ENCODE measurements at places on chromosomes 2 and 18.

DNA sequence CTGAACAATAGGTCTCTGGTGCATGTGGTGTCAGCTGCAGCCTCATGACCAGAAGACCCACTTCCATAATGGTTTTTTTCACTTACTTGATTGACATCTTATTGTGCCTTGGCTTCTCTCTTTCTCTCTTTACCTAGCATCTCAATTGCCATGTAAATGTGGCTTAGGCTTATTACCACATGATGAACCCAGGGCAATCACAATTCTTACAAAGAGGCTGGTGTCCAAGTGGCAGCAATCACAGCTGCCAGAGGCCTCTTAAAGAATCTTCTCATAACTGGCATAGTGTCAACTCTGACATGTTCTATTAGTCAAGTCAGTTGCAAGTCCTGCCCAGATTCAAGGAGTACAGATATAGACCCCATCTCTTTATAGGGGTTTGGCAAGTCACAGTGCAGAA lies 1224.8 kb downstream of the SUCLG1 start:
- DNase-seq = no peak

DNA sequence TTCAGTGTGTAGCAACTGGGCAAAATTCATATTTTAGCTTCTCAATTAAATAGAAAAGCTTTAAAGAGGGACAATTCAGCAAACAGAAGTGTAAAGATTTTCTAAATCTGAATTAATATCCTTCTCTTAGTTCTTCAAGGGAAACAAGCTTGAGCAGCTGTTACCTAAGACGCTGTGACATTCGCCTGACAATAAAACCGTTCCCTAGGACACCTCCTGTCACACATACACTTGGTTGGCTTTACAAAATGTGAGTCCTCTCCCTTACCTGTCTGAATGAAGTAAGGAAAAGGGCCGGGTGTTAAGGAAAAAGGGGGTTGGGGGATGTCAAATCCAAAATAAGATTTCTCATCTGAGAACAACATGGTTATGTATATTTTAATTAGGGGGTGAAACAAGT lies 2.1 kb downstream of the SERTAD2 start:
- DNase-seq = no peak

DNA sequence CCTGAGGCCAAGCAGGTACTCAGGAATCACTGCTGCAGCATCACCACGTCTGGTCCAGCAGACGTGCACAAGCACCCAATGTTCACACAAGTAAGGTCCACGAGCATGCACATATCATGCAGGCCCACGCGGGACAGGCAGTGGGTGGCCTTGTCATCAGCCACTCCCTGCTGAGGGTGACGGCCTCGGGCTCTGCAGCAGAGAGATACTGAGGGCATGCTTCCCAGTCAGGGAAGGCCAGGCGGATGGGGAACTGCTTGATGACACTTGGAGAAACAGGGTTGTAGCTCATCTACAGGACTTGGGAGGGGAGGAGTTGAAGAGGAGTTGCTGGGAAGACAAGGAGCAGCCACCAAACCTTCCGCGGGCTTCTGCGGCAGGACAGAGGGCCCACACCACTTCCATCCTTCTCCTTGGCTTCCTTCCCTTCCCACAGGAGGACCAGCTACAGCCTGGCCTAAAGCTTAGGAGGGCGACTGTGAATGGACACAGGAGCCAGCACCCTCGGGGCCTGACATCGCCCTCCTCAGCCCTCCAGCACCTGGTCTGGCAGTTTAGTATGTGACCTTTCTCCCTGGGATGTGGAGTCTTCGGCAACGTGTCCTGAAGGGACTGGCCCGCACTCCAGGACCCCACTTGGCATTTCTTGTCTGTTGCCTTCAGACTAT lies 15.2 kb downstream of the MFSD2B start:
- no peak for DNase-seq

DNA sequence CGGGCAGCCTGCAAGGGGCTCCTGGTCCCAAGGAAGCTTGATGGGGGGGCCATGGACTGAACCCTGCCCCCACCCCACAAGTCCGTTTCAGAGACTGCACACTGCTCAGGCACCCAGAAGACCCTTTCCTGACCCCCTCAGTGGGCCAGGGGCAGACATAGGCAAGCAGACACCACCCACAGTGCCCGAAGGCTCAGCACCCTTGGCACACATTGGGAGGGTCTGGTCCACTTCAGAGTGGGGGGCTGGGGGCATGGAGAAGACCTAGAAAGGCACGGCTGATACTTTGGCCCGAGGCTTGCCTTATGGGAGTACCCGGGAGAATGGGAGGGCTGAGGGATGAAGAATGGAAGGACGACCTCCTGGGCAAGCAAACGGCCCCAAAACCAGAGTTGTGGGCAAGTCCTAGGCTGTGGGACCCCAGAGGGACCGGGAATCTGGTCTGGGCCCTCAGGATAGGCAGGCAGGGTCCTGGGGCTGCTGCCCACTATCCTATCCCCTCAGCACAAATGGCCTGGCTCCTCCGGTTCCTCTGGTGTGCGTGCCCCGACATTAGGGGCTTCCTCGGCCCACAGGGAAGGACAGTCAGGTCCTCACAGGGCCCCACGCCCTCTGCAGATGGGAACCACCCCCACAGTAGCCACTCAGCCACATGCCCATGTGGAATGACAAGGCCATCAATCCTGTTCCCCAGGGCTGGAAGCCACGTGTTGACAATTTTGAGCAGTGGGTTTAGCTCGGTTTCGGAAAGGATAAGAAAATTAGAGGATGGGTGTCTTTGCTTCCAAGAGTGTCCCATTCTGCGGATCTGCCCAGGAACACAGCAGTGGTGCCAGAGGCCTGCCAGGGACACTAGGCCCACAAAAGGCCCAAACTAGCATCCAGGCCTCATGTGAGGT lies 15.0 kb upstream of the GPC1 start:
- no peak for DNase-seq

GRCh38 chr18:78975292-78975691 lies 4.3 kb upstream of the SALL3 start:
- peak; percentile 46 for DNase-seq

DNA sequence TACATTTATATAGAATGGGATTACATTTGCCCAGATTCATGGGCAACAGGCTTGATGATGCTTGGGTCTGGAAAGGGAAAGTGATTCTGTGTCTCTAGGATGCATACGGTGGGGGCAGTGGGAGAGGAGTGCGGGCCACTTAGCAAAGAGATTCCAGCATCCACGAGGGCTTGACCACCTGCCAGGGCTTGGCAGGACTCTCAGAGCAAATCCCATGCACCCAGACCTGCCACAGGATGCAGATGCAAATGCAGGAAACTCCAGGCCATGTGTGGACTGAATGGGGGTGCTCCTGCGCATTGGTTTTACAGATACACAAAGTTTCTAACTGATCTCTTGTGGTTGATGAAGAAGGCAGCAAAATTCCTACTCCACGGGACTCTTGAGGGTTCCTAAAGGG lies 334.7 kb downstream of the CYRIA start:
- peak; percentile 50 for DNase-seq

Data from H7 (cell line).